Neuronal stem cell (in vitro differentiated cells): ENCODE measurements at places on chromosomes 2 and 18.

GRCh38 chr2:181774685-181775084, 94.4 kb upstream of the NEUROD1 start:
- no peak for DNase-seq

DNA sequence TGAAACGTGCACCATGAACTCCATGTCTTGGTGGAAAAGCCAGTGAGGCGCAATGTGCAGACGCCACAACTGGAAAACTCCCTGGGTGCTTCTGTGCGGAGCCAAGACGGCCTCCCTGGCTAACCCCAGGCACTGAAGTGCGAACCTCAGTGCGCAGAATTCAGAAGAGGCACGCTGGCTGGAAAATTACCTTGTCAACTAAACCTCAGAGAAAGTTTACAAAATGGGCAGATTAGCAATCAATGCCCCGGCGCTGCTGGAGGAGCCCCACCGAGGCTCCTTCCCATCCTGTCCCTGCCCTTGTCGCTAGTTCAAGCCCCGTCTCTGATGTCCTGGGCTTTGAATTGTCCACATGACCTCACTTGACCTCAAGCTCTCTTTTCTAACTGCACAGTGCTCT, 22.2 kb downstream of the SNORC start:
- no peak for DNase-seq

GRCh38 chr2:11914455-11914854, 168.0 kb downstream of the LPIN1 start:
- DNase-seq = no peak

GRCh38 chr2:42933824-42934254, 141.5 kb upstream of the HAAO start:
- DNase-seq = no peak

GRCh38 chr2:159774370-159774990, 23.5 kb downstream of the CD302 start:
- no peak for DNase-seq

DNA sequence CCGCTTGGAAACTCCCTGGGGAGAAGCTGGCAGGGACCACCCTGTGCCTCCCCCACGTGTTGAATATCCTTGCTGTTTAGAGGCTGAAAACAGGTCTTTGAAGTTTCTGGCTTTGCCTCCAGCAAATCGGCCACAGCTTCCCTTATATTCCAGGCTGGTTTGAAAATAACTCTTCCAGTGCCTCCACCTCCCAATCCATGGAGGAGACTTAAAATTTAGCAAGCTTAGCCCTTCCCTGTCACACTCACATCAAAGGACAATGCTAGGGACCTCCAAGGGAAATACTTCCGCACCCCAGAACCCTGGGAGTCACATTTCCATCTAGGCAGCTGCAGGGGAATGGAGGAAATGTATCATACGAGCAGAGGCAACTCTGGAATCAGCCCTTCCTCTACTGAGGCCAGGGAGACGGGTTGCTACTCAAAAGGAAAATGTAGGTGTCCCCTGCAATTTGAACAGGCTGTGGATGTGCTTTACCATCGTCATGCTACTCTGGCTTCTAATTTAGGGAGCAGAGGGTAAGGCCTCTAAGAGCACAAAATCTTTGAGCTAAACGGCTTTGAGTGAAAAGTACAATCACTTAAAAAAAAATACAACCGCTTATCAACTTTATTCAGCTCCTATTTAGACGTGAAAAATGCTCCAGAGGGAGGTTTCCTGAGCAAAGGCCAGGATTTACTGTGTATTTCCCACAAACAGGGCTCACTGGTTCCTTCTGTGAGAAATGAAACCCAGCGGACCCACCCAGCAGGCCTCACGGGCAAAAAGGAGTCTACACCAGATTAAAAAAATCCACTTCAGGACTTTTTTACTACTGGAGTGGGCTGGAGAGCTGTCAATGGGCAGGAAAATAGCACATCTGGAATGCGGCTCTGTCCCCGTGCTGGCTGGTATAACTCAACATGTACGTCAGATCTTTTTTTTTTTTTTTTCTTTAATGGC, 49.4 kb upstream of the PKDCC start:
- DNase-seq = no peak

GRCh38 chr2:68458981-68459380, 8.1 kb downstream of the FBXO48 start:
- no peak for DNase-seq

DNA sequence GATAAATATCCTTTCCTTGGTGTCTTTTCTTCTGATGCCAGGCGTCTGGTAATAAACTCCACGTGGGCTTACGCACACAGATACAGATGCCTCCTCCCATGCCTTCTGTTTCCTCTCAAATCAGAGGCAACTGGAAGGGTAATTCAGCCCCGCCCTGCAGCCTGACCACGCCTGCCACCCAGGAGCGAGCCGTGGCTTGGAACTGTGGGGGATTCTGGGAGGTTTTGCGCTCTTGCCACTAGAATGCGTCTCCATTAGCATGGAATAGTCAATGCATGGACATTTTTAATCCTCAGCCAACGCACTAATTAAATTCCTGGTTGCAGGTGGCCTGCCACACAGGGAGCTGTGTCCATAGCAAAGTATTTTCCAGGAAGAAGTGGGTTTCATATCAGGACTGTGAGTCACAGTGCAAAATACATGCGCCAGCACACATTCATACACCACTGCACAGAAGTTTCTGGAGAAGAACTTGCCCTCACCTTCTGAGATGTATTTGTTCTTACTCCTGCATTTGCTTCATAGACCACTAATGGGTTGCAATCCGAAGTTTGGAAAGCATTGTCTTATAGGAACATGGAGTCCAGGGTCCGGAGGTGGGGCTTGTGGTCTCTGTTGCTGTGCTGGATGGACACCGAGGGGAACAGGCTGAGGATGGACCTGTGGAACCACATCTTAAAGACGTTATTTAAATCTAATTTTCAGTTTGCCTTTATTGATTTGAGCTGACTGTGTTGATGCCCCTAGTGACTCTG, 151.4 kb downstream of the LDLRAD4 start:
- no peak for DNase-seq

- no peak for DNase-seq
These were observed 41.0 kb downstream of the PTGR3 start for GRCh38 chr18:75167759-75168618.

DNA sequence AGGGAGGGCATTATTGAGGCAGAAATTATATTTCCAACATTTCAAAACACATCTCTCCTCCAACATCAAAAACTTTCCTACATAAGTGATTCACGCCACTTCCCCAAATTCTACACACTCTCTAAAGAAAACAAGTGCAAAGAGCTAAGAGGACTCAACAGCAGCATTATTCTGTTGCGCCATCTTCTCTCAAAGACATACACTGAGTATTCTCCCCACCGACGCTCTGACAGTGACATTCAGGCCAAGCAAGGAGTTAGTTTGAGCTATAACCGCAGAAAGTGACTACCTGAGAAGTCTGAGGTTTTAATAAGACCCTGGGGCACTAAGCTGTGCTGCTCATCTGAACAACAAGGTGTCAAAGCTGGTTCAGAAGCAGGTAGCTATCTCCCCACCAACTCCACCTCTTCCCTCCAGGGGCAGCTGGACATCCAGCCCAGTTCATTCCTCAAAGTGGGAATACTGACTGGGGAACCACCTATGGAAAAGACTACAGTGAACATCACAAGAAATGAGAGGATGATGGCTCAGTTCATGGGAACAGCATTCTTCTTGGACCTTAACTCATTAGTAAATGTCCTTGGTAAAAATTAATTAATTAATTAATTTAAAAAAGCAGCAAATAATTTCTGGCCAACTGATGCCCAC, 309.5 kb upstream of the CCDC68 start:
- no peak for DNase-seq

GRCh38 chr2:61688369-61689334, 150.5 kb upstream of the XPO1 start:
- DNase-seq = no peak

DNA sequence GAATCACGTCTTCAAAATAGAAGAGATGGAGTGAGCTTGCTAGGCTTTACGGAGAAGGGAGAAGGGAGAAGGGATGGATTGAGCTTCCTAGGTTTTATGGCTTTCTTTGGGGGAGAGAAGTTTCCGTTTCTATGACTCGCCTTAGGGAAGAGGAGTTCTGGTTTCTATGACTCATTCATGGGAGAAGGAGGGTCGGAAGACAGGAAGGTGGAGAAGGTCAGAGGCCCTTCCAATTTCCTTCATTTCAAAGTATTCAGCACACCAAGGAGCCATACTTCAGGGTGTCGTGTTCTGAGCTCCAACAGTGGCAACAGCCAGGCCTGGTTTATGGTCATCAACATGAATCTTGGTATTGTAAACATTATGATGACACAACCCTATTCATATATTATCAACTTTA, 284.7 kb upstream of the VWC2L start:
- DNase-seq = no peak

- DNase-seq = no peak
These were observed 485.1 kb downstream of the THSD7B start for GRCh38 chr2:137250401-137250800.

DNA sequence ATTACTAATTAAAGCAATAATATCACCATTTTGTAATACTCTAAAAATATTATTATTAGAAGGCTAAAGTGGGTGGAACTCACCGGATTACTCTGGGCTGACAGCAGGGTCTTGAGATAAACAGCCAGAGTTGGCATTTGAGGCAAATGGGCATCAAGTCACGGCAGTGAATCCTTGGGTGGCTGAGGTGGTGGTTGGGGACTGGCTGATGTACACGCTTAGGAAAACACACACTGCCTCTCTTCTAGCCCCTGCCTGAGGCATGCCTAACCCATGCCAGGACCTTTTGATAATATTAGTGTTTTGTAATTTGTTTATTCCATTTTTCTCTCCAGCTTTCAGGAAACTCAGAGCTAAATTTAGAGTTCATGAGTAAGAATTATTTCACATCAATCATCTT, 76.8 kb downstream of the ACKR3 start:
- DNase-seq = no peak

DNA sequence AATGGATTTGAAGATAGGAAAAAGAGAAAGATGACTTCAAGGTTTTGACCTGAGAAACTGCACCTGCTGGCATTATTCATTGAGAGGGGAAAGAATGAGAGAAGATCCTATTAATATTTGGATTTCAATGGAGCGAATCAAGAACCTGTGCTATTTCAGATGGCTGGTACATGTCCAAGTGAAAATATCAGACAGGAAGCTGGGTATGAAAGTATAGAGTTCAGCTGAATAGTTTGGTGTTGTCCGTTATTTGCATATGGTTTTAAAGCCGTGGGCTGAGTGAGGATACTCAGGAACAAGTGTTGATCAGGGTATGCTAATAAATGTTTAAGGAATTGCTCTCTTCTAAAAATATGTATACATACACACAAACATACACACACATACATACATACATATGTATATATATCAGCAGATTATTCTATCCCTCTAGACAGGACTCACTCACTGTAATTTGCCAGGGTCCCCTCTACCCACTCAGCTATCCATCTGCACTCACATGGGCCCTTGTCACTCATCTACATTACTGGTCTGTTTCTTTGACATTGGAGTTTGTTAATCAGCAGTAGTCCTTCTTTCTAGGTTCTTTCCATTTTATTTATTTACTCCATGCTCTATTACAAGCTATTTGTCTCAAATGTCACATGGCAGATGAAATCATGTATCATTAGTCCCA, 33.9 kb upstream of the IKZF2 start:
- no peak for DNase-seq

- DNase-seq = no peak
These were observed 89.8 kb upstream of the CYRIA start for GRCh38 chr2:16755442-16755841.

- DNase-seq = no peak
These were observed 24.7 kb downstream of the PCBP1 start for GRCh38 chr2:70111752-70112591.

DNA sequence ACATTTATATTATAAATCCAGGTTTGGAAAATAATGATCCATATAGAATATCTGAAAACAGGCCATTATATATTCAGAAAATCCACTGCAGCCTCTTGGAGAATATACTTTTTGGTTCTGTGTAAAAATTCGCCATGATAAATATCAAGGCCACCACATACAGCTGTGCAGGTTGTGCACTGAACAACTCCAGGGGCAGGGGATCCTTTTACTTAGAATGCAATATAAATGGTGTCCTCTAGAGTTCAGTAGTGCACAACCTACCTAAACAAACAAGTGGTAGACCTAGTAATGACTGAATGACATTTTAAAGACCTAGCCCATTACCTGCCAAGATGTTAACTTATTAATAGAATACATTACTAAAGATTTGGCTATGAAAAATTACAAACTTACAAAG, 22.4 kb downstream of the MOGAT1 start:
- no peak for DNase-seq

GRCh38 chr18:80012714-80013113, 21.5 kb upstream of the RBFA start:
- no peak for DNase-seq

GRCh38 chr2:53403792-53404413, 363.7 kb upstream of the CHAC2 start:
- no peak for DNase-seq

DNA sequence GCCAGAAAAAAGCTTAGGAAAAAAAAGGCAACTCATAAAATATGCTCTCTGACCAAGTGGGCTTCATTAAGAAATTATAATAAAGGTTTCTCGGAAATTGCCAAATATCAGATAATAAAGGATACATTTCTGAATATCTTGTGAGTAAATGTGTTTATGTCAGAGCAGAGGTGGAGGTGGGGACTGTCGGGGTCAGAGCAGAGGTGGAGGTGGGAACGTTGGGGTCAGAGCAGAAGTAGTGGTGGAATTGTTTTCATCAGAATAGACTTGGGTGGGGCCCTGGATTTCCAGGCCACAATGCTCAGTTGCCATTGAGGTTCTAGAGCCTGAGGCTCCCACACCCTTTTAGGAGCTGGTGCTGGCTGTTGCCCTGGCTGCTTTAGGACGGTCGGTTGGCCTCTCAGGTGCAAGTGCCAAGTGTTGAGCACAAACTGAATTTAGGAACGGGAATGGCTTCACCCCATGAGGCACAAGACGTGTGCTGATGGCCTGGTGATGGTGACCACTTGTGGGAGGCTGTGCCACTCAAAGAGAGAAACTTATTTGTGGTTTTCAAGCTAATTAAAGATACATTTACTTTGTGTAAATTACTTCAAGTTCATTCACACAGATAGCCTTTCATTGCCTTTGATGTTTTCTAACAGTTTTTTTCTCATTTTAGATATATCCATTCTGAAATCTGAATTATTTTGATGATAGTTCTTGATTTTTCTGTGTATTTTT, 131.5 kb downstream of the ATP9B start:
- DNase-seq = peak; percentile 30

GRCh38 chr2:114800371-114800770, 357.9 kb downstream of the DPP10 start:
- DNase-seq = no peak

GRCh38 chr18:57087644-57088376, 59.1 kb upstream of the BOD1L2 start:
- DNase-seq = no peak

- no peak for DNase-seq
These were observed 278.3 kb upstream of the LRATD1 start for GRCh38 chr2:14354231-14354630.

- DNase-seq = no peak
These were observed 56.6 kb downstream of the INHBB start for GRCh38 chr2:120402508-120402907.
